Breast epithelium (tissue), 4 donors: ENCODE measurements at places on chromosomes 1 and 21.
A peak's percentile ranks its signal among the peaks of the same experiment; 100 is the strongest.

- no peaks in the 10 kb centered on the region for H3K4me1 ChIP-seq
- H3K27me3 ChIP-seq: no peaks in the 10 kb centered on the region
- no peaks in the 10 kb centered on the region for H3K36me3 ChIP-seq
Observed at GRCh38 chr1:35559317-35559944, 1.8 kb downstream of the NCDN start.

- H3K27me3 ChIP-seq: peaks cover 2% of the 10 kb centered on the region
- H3K27ac ChIP-seq: peak within 1 kb of the TSS; percentile 83
- H3K36me3 ChIP-seq: no peaks in the 10 kb centered on the region
- H3K4me3 ChIP-seq: peak within 1 kb of the TSS; percentile 54
- no peaks in the 10 kb centered on the region for H3K4me1 ChIP-seq
Observed at GRCh38 chr1:213987927-213988506, at the start of gene PROX1. TSS of gene PROX1 (plus strand) at chr1:213987973. CDS start at chr1:213996536, 8,563 bp downstream.

DNA sequence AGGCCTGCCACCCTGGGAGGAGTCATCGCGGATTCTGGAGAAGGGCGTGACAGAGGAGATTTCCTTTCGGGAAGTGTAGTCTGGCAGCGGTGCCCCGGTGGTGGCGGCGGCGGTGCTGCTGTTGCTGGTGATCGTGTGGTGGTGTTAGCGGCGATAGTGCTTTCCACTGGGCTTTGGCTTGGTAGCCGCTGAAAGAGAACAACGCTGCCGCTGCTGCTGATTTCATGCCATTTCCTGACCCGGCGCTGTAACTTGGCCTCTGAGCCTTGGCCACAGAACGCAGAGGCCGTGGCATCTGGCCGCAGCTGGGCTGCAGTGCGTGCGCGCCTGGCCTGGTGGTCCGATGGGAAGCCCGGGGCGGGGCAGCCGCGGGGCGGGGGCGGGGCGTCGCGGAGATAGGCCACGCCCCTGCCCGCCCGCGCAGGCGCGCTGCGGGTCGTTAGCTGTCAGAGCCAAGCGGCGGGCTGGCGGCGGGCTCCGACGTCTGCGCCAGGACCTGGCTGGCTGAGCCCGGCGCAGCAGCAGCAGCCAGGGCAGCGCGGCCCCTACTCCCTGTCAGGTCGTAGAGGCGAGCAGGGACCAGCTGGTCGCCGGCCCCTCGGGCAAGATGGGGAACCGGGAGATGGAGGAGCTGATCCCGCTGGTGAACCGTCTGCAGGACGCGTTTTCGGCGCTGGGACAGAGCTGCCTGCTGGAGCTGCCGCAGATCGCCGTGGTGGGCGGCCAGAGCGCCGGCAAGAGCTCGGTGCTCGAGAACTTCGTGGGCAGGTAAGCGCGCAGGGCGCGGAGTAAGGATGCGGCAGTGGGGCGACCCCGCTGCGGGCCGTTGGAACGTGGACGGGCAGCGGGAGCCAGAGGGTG is at the start of gene DNM3:
DNM3 (plus strand) TSS at position 449 of the 861 bp plus-strand sequence; CDS start at position 608, 159 bp downstream.
- H3K4me3 ChIP-seq: peak within 1 kb of the TSS; percentile 71
- no peaks in the 10 kb centered on the region for H3K36me3 ChIP-seq
- H3K4me1 ChIP-seq: no peaks in the 10 kb centered on the region
- DNase-seq: peak; percentile 39

DNA sequence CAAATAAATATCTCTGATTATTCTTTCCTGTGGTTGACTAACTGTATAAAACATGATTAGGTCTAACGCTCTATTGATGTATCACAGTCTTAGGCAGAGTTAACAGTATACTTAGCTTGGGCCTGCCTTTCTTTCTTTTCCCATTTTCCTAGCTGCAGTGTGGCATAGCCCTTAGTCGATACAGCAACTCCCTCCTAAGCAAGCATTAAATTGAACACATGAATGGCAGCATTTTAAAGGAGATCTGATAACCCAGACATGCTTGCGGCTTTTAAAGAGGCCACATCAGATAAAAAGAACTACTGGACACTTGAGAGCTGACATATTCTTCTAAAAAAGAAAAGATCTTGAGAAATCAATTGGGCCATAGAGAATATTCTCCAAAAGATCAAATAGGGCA is 312.0 kb upstream of the TMPRSS15 start:
- H3K4me1 ChIP-seq: no peaks in the 10 kb centered on the region
- H3K27me3 ChIP-seq: no peaks in the 10 kb centered on the region
- H3K4me3 ChIP-seq: no peak overlapping the region
- DNase-seq: no peak
- H3K36me3 ChIP-seq: no peaks in the 10 kb centered on the region

GRCh38 chr1:115564201-115564600 is 77.6 kb upstream of the VANGL1 start:
- DNase-seq: no peak
- H3K4me1 ChIP-seq: no peaks in the 10 kb centered on the region
- no peaks in the 10 kb centered on the region for H3K27me3 ChIP-seq
- H3K27ac ChIP-seq: no peak overlapping the region
- no peak overlapping the region for H3K4me3 ChIP-seq
- H3K36me3 ChIP-seq: no peaks in the 10 kb centered on the region

DNA sequence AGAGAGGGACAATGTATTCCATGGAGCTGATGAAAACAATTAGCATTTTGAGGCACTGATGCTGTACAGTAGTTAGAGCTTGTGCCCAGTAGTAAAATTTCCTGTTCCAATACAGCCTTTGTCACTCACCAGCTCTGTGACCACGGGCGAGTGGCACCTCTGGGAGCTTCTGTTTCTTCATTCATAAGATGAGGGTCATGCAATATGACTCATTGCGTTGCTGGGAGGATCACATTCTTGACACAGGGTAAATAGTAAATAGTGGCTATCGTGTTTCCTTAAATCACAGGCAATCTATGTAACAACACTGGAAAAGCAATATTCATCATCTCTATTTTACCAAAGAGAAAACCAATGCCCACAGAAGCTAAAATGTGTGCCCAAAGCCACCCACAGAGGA is 4.5 kb upstream of the LRRC52 start:
- H3K4me3 ChIP-seq: no peak overlapping the region
- peak overlapping the region; percentile 51 for H3K27ac ChIP-seq
- DNase-seq: peak; percentile 38

DNA sequence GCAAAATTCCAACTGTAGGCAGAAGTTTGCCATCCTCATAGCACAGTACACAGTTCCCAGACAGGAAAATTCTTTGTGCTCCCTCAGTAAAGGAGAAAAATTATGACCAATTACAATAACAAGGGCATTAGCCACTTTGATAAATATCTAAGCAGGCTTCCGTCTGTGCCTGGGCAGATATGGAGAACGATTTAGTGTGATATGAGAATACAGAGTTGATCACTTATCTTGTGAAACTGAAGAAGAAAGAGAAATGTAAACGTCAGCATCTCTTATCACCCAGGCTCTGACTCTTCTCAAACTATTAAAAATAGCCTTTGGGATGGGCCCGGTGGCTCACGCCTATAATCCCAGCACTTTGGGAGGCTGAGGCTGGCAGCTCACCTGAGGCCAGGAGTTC is 54.5 kb upstream of the TIAM1 start:
- H3K27me3 ChIP-seq: no peaks in the 10 kb centered on the region
- no peaks in the 10 kb centered on the region for H3K4me1 ChIP-seq
- no peak for DNase-seq
- no peaks in the 10 kb centered on the region for H3K36me3 ChIP-seq

GRCh38 chr1:184905601-184906322 is 68.5 kb downstream of the NIBAN1 start:
- no peaks in the 10 kb centered on the region for H3K36me3 ChIP-seq
- H3K27me3 ChIP-seq: no peaks in the 10 kb centered on the region
- H3K27ac ChIP-seq: no peak overlapping the region
- DNase-seq: no peak
- no peak overlapping the region for H3K4me3 ChIP-seq

DNA sequence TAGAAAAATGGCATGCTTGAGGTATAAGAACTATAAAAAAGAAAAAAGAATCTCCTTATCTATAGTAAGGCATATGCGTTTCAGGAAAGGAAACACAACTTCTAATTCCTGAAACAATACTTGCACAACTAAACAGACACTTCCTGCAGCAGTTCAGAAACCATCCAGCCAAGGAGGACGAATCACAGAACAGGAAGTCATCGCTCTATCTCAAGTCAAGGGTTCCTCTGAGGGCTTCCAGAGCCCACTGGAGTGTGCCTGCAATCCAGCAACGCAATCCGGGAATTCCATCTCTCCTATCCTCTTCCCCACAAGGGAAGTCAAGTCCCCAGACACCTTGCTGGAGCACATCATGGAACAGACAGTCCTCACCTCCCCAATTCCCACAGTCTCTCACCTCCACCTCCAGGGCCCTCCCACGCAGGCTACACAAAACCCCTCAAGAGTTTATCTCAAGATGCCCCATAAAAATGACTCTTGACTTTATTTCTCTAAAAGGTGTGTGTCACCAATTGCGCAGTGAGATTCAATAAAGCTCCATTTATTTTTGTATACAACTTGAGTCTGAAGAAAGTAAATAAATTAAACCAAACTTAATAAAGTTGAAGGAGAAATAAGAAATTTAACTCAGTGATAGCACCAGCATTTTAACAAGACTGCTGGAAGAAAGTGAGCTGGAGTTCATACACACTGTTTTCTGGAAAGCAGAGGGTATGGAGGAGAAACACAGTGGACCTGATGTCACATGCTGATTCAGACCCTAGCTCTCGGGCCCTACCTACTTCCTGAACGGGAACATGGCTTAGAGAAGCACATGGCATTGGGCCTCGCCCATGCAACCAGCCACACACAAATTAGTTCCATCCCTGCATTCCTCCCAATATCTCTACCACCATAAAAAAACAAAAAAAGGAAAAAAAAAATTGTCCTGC is 39.9 kb downstream of the SIPA1L2 start:
- no peaks in the 10 kb centered on the region for H3K36me3 ChIP-seq
- H3K4me1 ChIP-seq: no peaks in the 10 kb centered on the region
- H3K27ac ChIP-seq: no peak overlapping the region
- no peaks in the 10 kb centered on the region for H3K27me3 ChIP-seq
- H3K4me3 ChIP-seq: no peak overlapping the region
- no peak for DNase-seq

- no peak for DNase-seq
- no peaks in the 10 kb centered on the region for H3K36me3 ChIP-seq
- H3K4me3 ChIP-seq: peak overlapping the region; percentile 43
- no peaks in the 10 kb centered on the region for H3K27me3 ChIP-seq
Observed at GRCh38 chr1:151157067-151157531, 650 bp downstream of the TNFAIP8L2 start.

DNA sequence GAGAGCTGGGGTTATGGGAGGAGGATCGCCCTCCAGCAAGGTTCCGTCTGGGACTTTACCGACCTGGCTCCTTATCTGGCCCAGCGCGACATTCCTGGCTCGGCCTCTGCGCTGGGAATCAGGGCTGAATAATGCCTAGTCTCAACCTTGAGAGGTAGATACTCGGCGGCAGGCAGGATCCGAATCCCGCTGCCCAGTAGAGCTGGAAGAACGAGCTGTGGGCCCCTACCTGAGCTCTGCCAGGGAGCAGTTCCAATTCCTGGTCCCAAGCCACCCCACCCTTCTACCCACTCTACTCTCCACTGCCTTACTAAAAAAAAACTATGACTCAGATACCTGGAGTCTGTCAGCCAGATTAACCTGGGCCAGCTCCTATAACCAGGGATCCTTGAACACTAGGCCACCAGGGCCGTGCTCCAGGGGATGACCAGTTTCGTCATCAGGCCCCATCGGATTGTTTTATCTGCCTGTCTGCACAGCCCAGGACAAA is 53.6 kb downstream of the RHBG start:
- peaks cover 11% of the 10 kb centered on the region for H3K4me1 ChIP-seq
- H3K27me3 ChIP-seq: peaks cover 7% of the 10 kb centered on the region
- H3K4me3 ChIP-seq: no peak overlapping the region
- no peak for DNase-seq

GRCh38 chr1:36773827-36774541 is 260.3 kb downstream of the GRIK3 start:
- peaks cover 35% of the 10 kb centered on the region for H3K27me3 ChIP-seq
- no peak for DNase-seq
- H3K4me3 ChIP-seq: no peak overlapping the region
- H3K27ac ChIP-seq: no peak overlapping the region
- no peaks in the 10 kb centered on the region for H3K4me1 ChIP-seq
- no peaks in the 10 kb centered on the region for H3K36me3 ChIP-seq

DNA sequence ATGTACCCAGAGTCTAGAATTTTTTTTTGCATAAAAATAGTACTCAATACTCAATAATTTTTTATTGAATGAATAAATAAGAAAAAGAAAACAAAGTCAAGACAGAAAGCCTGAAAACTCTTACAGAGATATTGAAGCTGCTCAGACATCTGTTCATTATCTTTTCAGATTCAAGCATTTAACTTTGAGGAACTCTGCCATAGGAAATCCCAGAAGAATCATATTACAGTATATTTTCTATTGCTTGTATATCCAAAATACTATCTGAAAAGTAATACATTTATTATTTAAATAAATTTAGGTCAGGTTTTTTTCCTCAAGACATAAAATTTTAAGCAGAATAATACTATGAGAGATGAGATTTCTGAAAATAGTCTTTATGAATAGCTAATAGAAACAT is 755.9 kb upstream of the ADGRL4 start:
- H3K4me1 ChIP-seq: no peaks in the 10 kb centered on the region
- H3K27me3 ChIP-seq: no peaks in the 10 kb centered on the region
- DNase-seq: no peak
- H3K4me3 ChIP-seq: no peak overlapping the region
- no peak overlapping the region for H3K27ac ChIP-seq

DNA sequence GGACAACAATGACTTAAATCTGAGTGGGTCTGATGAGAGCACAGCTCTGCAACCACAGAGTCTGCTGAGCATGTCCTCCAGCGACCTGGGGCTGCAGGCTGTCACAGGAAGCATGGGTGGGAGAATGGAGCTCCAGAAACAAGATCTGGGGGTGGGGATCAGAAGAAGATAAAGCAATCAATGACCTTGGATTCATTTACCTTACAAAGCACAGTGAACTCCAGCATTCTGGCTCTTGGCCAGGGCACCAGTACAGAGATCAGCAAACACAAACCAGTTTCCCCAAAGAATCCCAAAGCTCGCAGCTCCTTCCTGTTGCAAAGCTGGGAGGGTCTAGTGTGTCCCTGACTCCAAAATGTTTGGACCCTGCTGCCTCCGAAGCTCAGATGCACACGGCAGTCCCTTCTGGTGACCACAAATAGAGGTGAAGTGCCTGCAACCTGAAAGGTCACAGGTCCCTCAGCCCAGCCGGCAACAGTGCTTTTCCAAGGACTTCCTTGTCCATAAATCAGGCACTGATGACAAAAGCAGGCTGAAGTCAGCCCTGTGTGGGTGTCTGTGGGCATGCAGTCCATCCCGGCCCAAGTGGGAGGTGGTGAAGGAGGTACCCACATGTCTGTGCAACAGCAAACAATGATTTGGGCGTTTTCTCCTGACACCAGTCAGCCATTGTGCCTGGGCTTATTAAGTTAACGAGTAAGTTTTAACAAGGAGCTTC is 76.1 kb downstream of the SH3BGR start:
- DNase-seq: no peak
- no peaks in the 10 kb centered on the region for H3K4me1 ChIP-seq
- no peaks in the 10 kb centered on the region for H3K27me3 ChIP-seq

DNA sequence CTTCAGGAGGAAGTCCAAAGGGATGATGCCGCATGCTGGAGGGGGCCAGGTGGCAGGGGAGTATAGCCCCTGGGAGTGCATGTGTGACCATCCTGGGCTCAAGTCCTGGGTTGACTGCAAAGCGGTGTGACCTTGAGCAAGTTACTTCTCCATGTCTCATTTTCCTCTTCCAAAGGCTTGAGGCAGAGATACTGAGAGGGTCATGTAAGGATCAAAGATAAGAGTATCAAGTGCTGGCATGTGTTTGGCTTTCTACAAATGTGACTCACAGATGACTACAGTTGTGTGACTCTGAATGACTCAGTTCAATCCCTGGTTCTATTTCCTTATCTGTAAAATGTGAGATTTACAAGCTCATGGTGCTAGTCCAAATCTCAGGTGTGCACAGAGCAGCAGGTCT is 26.1 kb downstream of the PROK1 start:
- DNase-seq: no peak
- H3K27me3 ChIP-seq: no peaks in the 10 kb centered on the region
- no peaks in the 10 kb centered on the region for H3K36me3 ChIP-seq
- no peak overlapping the region for H3K4me3 ChIP-seq
- no peak overlapping the region for H3K27ac ChIP-seq
- H3K4me1 ChIP-seq: no peaks in the 10 kb centered on the region
